ENCODE measurements at places on chromosomes 2 and 18. TPM values are rescaled to one million over a fixed set of nuclear protein-coding genes. Genes with fewer than 3 reads are reported as not detected.

RAB11FIP5 gene
- total RNA-seq: 12.1 TPM

NEB gene
- 0.05 TPM for total RNA-seq

CSRNP3 gene
- not detected for total RNA-seq

SPEG gene
- total RNA-seq: not detected

DNA sequence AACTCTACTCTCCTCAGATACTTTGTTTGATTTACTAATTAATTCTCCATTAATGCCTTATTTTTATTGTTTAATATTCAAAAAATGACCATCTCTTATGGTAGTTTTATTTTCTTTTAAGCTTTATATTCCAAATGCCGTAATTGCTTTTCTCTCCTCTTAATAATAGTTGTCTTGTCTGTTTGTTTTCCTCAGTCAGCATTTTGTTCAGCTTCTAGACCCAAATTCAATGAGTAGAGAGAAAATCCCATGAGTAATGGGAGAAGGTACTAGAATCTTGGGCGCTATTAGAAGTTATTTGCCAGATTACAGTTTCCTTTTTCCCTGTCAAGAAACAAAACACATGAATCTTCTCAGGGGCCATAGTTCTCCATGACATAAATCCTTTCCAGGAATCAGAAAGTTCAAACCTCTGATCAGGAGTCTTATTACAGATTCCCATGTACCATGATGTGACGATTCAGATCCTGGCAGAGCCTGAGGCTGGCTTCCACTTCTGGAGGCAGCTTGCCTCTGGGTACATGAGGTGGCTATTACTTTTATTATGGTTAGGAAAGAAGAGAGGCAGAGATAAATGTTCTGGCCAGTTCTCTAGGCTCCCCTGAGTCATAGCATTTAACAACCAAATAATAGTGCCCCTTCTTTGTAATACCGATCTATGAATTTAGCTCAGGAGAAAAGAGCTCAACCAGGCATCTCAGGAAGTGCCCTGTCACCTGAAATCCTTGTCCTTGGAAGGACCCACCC is 485.1 kb upstream of the SETBP1 start:
- no peak for DNase-seq

GRCh38 chr2:202624133-202624532 is 10.6 kb upstream of the FAM117B start:
- DNase-seq: no peak

TP53I3 gene
- 0.96 TPM for total RNA-seq

TRIM43 gene
- total RNA-seq: not detected

DNA sequence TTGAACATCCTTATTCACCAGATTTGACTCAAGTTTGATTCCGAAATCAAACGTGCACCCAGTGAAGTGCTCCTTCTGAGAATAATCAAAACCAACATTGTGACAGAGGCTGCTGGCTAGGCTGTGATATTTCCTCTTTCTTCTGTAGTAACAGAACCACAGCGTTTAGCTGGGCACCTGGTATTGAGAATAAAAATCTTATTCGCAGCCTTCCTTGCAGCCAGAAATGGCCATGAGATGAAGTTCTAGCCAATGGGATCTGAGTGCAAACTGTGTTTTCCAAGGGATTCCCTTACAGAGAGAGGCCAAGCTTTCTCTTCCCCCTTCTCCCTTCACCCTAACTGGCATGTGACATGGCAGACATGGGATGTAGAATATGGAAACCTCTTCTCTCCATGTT is 51.7 kb downstream of the TMEM163 start:
- no peak for DNase-seq

STPG4 gene
- not detected for total RNA-seq

DNA sequence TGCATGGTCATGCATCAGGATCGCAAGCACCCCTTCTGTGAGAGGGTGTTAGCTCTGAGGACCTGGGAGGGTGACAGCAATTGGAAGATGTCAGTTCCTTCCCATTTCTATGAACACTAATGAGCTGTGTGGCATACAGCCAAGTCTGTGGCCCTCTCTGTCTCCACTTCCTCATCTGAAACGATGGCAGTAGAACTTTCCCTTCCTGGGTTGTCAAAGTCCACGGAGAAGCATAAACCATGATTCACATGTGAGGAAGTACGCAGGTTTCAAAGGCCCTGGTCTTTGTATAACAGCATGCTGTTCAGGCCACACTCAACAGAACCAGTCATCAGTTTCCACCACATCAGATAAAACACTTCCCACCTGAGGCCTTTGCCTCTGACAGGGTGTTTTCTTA is 167.4 kb upstream of the RAB6C start:
- no peak for DNase-seq

- DNase-seq: no peak
Observed at GRCh38 chr18:52008736-52009135, 331.3 kb upstream of the DCC start.

GRCh38 chr2:182915369-182916326 is 49.2 kb upstream of the FRZB start:
- no peak for DNase-seq

DNA sequence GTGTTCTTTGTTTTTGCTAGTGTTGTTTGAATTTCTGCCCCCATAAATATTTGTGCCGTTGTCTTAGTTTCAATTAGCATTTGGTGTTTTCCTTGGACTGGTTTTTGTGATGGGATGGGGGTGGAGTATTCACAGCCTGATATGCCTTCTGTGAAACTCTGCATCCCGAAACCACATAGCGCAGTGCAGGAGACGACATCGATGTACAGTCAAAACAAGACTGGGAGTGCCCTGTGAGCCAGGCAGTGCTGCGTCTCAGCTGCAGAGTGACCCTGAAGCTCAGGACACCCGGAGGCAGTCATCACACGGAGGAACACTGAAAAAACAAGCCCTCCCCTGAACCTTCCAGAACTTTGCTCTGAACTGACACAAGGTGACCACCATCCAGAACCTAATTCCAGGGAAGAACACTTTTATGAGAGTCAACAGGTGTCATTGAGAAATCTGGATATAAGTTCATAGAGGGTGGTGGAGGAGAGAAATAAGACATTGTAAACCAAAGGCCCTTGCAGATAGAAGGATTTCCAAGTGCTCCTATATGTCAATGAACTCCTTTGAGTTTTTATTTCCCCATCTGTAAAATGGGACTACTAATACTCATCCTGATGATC is 61.2 kb upstream of the CABLES1 start:
- DNase-seq: no peak

- no peak for DNase-seq
Observed at GRCh38 chr2:47029737-47030524, 114.3 kb upstream of the MCFD2 start.

GRCh38 chr2:235774153-235774870 is 280.5 kb downstream of the AGAP1 start:
- no peak for DNase-seq

GRCh38 chr18:43054815-43055519 is 60.5 kb downstream of the RIT2 start:
- DNase-seq: no peak
